ENCODE measurements at places on chromosomes 12 and 14. TPM values are rescaled to one million over a fixed set of nuclear protein-coding genes. Genes with fewer than 3 reads are reported as not detected.

DNA sequence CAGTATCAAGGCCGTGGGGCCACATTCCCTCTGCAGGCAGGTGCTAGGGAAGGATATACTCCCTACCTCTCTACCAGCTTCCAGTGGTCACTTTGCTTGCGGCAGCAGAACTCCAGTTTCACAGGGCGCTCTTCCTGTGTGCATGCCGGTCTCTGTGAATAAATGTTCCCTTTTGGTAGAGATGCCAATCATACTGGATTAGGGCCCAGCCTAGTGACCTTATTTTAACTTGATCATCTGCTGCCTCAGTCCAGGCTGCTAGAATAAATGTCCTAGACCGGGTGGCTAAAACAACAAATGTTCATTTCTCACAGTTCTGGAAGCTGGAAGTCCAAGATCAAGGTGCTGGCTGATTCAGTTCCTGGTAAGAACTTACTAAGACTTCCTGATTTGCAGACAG, 198.8 kb upstream of the TMEM132C start:
- no peak for DNase-seq

Gene P3H3
- total RNA-seq, result 9.7 TPM

GRCh38 chr12:53613821-53614220, 12.4 kb downstream of the ATF7 start:
- DNase-seq, result no peak

- no peak for DNase-seq
These were observed 774.7 kb downstream of the TMTC2 start for GRCh38 chr12:83461336-83461935.

GRCh38 chr12:99257672-99258071, 389.9 kb upstream of the GARIN6 start:
- DNase-seq, result no peak

Gene KRT6C
- total RNA-seq, result not detected

Gene GTF2A1
- 32.1 TPM for total RNA-seq

Gene HOXC4
- total RNA-seq, result 0.65 TPM

Gene RND1
- total RNA-seq, result 3.9 TPM

- DNase-seq, result peak; percentile 53
These were observed 1.8 kb downstream of the FBXL14 start for GRCh38 chr12:1592444-1593173.

GRCh38 chr12:26030371-26030770, 71.9 kb downstream of the RASSF8 start:
- no peak for DNase-seq

- no peak for DNase-seq
These were observed 25.7 kb downstream of the NUAK1 start for GRCh38 chr12:106113042-106113441.

DNA sequence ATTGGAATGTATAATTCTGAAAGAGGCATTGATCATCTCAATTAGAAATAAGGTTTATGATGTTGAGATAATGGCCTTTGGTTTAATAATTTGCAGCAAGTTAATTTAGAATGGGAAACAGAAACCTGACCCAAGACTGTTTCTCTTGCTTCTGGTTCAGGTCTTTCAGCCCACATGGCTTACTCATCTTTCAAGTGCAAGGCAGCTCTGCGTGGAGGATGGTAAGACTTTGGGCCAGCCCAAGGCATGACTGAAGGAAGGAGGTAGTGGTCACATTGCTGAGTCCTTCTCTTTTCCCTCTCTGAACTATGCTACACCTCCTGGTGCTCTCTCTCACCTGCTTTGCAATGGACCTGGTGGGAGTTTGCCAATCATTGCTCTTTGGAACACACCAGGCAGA, 98.7 kb downstream of the CAND1 start:
- no peak for DNase-seq

Gene PIWIL1
- total RNA-seq, result not detected

- DNase-seq, result no peak
These were observed 111.8 kb upstream of the DIO2 start for GRCh38 chr14:80323038-80323665.

Gene EMP1
- total RNA-seq, result 2.9 TPM

Gene PTPRB
- total RNA-seq, result not detected

Gene DNAI7
- total RNA-seq, result 0.57 TPM

GRCh38 chr14:24435998-24436354, 6.2 kb downstream of the KHNYN start:
- DNase-seq, result no peak

GRCh38 chr14:66495218-66496098, 9.3 kb downstream of the CCDC196 start:
- peak; percentile 29 for DNase-seq

DNA sequence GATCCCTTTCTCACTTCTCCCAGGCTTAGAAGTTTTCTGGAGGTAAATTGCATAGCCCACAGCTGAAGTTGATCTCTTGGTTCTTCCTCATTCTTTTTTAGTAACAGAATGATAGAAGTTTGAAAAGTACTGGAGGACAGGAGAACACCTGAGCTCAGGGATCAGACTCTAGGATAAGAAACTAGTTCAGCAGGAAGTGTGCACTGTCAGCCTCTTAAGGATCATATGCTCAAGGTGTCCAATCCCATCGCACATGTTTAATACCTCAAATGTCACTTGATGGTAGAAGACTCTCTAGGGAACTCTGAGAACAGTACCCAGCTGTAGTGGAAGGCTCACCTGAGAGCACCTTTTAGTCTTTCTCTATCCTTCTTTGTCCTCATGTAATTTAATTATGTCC, 14.7 kb upstream of the LIMA1 start:
- DNase-seq, result no peak

Gene MMP14
- total RNA-seq, result 3.3 TPM

Gene ZNF605
- 18.6 TPM for total RNA-seq

DNA sequence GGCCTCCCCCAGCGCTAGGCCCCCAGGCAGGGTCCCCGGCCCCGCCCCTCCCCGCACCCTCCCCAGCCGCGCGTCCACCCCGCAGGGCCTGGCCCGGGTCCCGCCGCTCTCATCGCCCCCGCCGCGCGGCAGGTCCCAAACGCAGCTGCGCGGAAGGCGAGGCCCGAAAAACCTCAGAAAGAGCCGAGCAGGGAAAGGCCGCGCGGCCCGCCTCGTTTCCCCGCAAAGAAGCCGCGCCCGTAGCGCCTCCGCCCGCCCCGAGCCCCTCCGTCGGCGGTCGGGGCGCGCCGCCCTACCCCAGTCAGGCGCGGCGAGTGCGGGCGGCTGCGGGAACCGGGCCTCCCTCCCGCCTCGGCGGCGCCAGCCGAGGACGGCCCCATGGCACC, 324 bp downstream of the POLE start:
- DNase-seq, result no peak

DNA sequence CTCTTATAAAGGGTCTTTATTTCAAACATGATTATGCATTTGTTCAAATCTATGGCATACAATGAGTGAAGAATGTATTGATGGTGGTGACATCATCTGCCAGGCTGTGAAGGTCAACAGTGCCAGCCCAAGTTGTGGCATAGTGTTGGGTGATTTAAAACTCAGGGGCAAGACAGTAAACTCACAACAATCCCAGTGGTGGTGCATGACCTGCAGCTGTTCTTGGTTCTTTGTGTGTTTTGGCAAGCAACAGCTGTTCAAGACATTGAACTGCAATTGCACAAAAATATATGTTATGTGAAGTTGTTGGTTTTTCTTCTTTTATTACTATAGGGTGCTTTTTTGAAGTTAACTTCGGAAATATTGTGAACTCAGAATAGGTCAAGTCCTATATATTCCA, 851.6 kb downstream of the NRXN3 start:
- DNase-seq, result no peak

GRCh38 chr14:87935886-87936285, 57.1 kb downstream of the GALC start:
- DNase-seq, result no peak

Gene RTL1
- not detected for total RNA-seq

GRCh38 chr12:53343969-53344368, 7.8 kb upstream of the SP7 start:
- no peak for DNase-seq

Gene SERPINA10
- total RNA-seq, result not detected

- DNase-seq, result no peak
These were observed 29.6 kb upstream of the NAP1L1 start for GRCh38 chr12:76113800-76114757.

- no peak for DNase-seq
These were observed 527.2 kb downstream of the NRXN3 start for GRCh38 chr14:78697341-78697740.

Gene RPL6
- 1,523 TPM for total RNA-seq

Gene PTHLH
- not detected for total RNA-seq

DNA sequence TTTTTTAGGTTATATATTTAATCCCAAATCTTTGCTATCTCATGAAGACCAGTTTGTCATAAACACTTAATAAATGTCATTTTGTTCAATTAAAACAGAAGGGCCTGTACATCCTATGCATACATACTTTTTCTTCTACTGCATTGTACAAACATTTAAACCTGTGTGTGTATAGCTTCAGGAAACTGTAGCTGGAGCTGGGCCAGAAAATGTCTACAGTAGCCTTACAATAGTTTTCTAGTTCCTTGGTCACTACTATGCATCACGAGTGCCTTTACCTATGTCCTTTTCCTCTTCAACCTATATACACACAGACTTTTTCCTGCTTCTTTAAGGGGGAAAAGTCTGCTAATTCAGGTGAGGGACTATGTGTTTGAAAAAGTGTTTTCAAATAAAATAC, 302.8 kb downstream of the PAWR start:
- DNase-seq, result no peak

GRCh38 chr12:60501124-60501729, 905.4 kb downstream of the SLC16A7 start:
- no peak for DNase-seq

Gene GPR132
- 41.4 TPM for total RNA-seq

DNA sequence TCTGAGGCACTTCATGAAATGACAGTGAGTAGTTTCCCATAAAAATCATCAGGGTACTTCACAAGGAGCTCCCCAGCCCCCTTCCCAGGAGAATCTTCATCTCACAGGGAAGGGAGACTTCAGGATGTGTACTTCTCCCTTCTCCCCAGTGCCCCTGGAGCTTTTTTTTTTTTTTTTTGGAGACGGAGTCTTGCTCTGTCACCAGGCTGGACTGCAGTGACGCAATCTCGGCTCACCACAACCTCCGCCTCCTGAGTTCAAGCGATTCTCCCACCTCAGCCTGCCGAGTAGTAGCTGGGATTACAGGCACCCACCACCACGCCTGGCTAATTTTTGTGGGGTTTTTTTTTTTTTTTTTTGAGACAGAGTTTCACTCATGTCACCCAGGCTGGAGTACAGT, 10.4 kb downstream of the ITPK1 start:
- no peak for DNase-seq

DNA sequence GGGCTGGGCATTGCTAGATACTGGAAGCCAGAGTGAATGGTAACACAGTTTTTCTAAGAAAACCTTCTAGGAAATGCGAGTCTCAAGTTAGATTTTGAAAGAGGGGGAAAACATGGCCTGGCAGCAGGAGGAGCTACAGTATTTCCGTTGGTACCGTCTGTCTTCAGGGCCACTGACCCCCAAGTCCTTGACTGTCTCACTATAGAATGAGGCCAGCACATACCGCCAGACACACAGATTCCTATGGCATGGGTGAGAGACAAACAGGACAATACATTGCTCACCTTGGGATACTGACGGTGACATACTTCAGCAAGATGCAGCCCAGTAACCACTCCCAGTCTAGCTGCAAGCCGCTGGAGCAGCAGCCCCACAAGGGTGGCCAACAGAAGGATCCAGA, 21.7 kb downstream of the SLC11A2 start:
- no peak for DNase-seq

Gene SSPN
- total RNA-seq, result not detected

GRCh38 chr14:102565331-102565887, 27.0 kb upstream of the RCOR1 start:
- no peak for DNase-seq

Gene KRT72
- total RNA-seq, result 11.4 TPM

Gene FAM90A1
- not detected for total RNA-seq

DNA sequence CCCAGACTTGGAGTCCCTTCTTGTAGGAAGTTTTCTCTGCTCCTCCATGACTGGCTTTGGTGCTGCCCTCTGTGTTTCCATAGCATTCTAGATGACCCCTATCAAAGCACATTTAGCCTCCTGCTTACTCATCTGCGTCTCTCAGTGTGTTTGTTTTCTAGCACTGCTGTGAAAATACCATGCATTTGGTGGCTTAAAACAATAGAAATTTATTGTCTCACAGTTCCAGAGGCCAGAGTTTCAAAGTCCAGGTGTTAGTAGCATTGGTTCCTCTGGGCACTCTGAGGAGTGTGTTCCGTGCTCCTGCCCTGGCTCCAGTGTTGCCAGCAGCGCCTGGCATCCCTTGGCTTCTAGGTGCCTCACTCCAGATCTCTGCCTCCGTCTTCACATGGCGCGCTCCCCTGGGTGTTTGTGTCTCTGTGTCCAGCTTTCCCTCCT, 86.1 kb downstream of the CACNA1C start:
- no peak for DNase-seq

DNA sequence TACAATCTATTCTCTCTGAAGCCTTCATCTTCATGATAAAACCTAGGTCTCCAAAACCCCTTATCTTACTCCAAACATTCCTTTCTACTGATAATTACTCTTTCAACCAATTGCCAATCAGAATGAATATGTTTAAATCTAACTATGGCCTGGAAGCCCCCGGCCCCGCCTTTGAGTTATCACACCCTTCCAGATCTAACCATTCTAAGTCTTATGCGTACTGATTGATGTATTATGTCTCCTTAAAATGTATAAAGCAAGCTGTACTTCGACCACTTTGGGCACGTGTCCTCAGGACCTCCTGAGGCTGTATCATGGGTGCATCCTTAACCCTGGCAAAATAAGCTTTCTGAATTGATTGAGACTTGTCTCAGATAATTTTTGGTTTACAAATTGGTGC, 14.4 kb downstream of the PABPN1 start:
- no peak for DNase-seq

GRCh38 chr12:95096378-95096777, 23.0 kb upstream of the NR2C1 start:
- no peak for DNase-seq

- peak; percentile 8 for DNase-seq
These were observed 8.7 kb upstream of the FGD4 start for GRCh38 chr12:32390572-32391219.

Gene RNF31
- 91.4 TPM for total RNA-seq

DNA sequence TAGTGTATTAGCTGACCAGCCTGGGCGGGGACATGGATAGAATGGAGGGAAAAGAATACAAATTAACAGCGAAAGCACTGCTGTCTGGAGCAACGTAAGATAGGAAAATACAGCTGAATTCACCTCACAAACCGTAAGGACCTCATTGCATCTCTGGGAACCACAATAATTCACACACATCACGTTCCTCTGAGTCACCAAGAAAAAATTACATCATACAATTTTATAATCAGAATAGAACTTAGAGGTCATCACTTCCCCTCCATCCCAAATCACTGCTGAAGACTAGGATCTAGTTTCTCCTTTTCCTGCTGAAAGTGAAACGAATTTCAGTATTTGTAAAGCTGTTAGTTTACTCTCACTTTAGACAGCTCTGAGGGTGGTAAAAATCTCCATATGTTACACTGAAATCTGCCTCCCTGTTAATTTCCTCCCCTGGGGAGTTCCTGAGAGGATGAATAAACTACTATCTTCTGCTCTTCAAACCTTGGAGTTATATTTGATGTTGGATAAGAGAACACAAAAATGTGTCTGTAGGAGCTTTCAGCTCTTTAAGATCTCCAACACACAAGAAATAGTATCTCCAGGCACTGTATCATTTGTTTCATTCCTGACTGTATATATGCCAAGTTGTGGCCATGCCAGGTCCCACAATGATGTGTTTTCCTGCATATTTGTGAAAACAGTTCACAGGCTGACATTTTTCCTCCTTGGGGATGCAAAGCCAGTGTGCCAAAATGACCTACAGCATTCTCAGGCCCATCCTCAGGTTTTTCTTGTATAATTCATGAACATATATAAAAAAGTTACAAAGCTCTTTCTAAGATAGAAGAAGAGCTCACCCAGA, 63.8 kb upstream of the SSTR1 start:
- no peak for DNase-seq

Measured in naive thymus-derived CD8-positive, alpha-beta T cell (primary cell).